ENCODE measurements at places on chromosomes 16 and 17.

- no peak for DNase-seq
Measured at GRCh38 chr17:33012522-33013033, 20.9 kb downstream of the SPACA3 start.

DNA sequence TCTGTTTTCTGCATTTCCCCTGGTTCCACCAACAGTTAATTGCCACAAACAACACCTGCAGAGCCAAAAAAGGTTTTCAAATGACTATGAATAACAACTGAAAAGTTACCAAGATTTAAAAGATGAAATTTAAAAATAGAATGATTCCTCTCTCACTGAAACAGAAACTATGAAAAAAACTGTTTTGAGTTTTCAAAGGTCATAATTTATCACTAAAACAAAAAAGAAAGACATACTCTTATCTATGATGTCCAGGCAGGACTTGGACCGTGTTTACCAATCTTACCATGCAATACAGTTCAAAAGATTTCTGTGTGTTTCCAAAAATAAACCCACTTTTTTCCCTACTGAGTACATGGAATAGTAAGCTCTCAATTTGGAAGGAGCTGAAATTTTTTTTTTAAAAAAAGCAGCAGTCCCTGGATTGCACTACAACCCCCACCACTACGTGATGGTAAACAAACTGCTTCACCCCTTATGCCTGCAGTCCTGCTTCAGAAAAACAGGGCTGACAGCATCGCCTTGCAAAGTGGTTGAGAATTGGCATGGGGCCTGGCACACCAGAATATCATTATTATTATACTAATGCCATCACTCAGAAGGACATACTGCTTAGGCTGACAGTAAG lies 8.5 kb downstream of the TXNDC11 start:
- DNase-seq: no peak

- no peak for DNase-seq
Measured at GRCh38 chr17:65677932-65678331, 116.5 kb upstream of the AXIN2 start.

- no peak for DNase-seq
Measured at GRCh38 chr17:70677783-70678647, 508.7 kb downstream of the KCNJ2 start.

GRCh38 chr16:75320435-75320834 lies 69.0 kb upstream of the BCAR1 start:
- no peak for DNase-seq

GRCh38 chr16:11524098-11524760 lies 62.5 kb downstream of the LITAF start:
- no peak for DNase-seq

DNA sequence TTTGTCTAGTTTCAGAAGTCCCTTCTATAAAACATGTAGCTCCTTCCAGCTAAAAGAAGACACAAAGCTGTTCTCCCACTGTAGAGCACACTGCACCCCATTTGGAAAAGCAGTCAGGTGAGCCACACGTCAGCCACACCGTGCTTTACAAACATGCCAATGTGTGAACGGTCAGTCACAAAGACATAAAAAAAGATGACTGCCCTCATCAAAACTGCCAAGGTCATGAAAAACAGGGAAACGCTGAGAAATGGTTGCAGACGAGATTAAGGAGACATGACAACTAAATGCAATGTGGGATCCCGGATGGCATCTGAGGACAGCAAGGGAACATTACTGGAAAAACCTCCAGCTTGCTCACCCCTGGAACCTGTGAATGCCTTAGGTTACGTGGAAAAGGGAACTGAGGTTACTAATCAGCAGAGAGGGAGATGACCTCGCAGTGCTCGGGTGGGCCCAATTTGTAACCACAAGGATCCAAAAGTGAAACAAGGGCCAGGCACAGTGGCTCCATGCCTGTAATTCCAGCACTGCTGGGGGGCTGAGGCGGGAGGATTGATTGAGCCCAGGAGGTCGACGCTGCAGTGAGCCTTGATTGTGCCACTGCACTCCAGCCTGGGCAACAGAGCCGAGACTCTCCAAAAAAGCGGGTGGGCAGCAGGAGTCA lies 8.1 kb downstream of the ANKRD11 start:
- DNase-seq: no peak
